ENCODE measurements at places on chromosomes 7 and 10.

DNA sequence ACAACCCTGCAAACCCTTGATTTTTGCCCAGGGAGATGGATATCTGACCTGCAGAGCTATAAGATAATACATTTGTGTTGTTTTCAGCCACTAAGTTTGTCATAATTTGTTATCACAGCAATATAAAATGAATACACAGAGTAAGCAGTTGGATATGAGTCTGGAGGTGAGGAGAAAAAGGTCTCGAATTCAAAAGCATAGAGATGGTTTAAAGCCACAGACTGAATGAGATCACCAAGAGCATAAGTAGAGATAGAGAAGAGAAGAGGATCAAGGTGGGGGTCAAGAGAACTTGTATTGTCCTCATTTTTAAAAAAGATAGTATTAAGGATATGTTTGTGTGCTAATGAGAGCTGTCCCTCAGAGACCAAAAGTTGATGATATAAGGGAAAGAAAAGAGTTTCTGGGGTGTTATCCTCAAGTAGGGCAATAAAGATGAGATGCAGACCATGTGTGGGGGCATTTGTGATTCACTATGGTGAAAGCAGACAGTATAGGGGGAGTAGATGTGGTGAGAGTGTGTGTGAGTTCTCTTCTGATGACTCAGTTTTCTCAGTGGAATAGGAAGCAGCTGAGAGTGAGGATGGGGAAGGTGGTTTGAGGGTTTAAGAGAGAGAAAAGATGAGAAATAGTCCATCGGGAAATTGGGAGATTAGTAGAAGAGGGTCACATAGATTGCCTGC, 25.8 kb upstream of the PCGF5 start:
- DNase-seq = peak; percentile 10

GRCh38 chr10:17383801-17384555, 70.4 kb downstream of the ST8SIA6 start:
- no peak for DNase-seq

GRCh38 chr7:142901426-142902259, 16.1 kb upstream of the TRPV6 start:
- DNase-seq = no peak

GRCh38 chr10:35540296-35541164, 64.6 kb upstream of the GJD4 start:
- no peak for DNase-seq

- peak; percentile 75 for DNase-seq
These were observed 171.3 kb downstream of the DNAJC1 start for GRCh38 chr10:21831986-21832820.

GRCh38 chr10:44105696-44106095, 279.2 kb downstream of the CXCL12 start:
- DNase-seq = no peak

DNA sequence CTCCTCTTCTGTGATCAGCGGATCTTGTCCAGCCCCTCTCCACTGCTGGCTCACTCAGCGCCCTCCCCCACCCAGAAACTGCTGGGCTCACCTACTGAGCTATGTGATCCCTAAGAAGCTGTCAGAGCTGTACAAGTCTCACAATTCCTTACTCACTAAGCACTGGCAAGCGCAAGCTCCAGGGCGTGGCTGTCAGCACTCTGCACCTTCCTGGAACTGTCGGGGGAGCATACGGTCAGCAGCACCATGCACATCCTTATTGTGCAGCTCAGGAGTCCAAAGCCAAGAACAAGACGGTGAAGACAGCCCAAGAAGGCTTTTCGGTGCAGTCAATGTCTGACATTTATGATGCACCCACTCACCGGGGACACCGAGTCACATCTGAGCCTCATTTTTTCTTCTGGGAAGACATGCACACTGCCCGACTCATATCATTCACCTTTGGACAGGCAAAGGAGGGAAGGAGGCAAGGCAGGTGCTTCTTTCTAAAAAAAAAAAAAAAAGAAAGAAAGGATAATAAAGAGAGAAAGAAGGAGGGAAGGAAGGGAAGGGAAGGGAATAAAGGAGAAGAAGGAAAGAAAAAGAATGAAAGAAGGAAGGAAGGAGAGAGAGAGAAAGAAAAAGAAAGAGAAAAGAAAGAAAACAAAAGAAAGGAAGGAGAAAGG, 56.3 kb downstream of the ASB13 start:
- peak; percentile 28 for DNase-seq

GRCh38 chr7:47497367-47498096, 84.4 kb downstream of the TNS3 start:
- no peak for DNase-seq

GRCh38 chr7:158239290-158239981, 348.2 kb downstream of the PTPRN2 start:
- no peak for DNase-seq

GRCh38 chr10:119286516-119286915, 79.1 kb downstream of the GRK5 start:
- DNase-seq = no peak

- DNase-seq = no peak
These were observed 17.2 kb downstream of the PLCE1 start for GRCh38 chr10:94010886-94011285.

- peak; percentile 67 for DNase-seq
These were observed at the start of gene TES for GRCh38 chr7:116210345-116211005. Gene TES, plus strand, starts transcription at chr7:116210539. Its CDS starts 169 bp downstream, at chr7:116210708.

- DNase-seq = peak; percentile 80
These were observed 113.3 kb upstream of the CREB5 start for GRCh38 chr7:28298870-28299518.

DNA sequence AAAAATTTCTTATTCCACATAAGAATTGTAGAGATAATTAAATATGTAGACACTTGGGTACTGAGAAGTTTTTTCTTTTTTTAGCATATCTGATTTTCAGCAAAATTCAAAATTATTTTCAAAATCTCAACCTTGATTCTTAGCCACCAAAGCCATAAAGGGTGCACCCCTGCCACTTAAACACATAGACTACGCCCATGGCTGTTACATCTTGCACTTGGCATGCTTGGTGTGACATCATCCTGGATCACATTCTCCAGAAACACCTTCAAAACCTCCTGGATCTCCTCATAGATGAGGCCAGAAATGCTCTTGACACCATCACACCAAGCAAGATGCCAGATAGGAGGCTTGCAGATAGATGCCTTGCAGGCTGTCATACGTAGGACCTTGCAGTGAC, 89.1 kb upstream of the KLF14 start:
- no peak for DNase-seq

DNA sequence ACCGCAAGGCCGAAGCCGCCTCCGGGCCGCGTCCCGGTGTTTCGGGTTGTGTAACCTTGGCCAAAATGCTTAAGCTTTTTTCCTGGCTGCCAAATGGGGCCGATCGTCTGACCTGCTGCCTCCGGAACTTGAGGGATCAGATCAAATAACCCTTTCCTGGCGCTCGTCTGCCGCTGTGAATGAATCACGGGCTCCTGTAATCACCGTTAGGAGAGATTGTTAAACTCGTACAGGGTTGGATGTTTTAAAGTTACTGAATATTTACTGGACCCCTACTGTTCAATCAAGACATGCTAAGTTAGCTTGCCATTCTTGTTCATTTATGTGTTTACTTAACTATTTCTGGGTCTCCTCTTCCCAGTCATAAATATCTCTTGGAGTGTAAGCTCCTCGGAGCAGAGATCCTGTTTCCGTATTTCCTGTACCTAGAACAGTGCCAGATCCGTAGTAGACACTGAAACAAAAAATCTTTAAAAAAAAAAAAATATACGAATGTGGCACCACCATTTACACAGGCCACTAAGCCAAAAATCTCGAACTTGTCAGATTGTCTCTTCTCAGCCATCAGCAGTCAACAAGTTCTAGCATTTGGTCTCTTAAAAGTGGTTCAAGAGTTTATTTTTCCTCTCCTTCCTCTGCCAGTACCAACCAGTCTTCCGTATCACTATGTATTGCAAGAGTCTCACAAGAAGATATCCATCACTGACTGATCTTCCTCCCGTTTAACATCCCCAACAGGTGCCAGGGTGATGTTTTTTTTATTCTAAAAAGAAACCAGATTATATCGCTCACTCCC, 650 bp upstream of the TM9SF3 start:
- DNase-seq = peak; percentile 88

- peak; percentile 64 for DNase-seq
These were observed 30.0 kb downstream of the DUSP5 start for GRCh38 chr10:110527731-110528171.

GRCh38 chr10:61975391-61975932, 74.0 kb downstream of the ARID5B start:
- peak; percentile 86 for DNase-seq

GRCh38 chr7:150818971-150819370, 18.4 kb downstream of the TMEM176A start:
- DNase-seq = no peak

DNA sequence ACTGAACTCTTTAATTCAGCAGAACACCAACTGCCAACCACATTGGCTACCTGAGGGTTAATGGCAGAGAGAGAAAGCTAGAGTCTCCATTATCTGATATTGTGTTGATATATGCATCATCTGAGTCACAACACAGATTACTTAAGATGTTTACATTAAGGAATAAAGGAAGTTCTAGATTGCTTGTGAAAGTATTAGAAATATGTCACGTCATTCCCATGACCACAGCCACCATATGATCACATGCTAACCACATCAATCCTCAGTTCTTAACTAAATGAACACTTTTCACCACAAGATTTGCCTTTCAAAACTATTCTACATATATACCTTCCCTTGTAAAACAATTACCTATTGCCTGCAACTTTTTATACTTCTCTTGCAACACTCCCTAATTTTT, 337.9 kb downstream of the FGFR2 start:
- no peak for DNase-seq

GRCh38 chr7:29332042-29332811, 137.7 kb downstream of the CHN2 start:
- DNase-seq = no peak

DNA sequence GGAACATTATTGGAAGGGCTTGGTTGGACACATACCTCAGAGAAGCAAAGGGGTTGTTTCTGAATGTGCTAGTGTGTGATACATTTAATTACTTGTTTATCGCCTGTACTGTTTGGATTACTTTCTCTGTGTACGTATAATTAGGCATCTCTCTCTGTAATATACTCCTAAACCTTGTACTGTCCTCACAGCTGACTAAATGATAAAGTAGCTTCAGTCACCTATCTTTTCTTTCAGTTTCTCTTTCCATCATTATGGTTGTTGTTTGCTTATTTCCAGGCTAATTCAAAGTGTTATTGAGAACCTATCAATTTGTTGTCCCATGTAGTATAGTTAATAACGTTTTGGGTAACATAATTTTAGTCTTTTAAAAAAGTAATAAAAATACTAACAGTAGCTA, 34.0 kb downstream of the MXI1 start:
- no peak for DNase-seq

- DNase-seq = no peak
These were observed 4.0 kb downstream of the ZCCHC24 start for GRCh38 chr10:79441433-79441832.

DNA sequence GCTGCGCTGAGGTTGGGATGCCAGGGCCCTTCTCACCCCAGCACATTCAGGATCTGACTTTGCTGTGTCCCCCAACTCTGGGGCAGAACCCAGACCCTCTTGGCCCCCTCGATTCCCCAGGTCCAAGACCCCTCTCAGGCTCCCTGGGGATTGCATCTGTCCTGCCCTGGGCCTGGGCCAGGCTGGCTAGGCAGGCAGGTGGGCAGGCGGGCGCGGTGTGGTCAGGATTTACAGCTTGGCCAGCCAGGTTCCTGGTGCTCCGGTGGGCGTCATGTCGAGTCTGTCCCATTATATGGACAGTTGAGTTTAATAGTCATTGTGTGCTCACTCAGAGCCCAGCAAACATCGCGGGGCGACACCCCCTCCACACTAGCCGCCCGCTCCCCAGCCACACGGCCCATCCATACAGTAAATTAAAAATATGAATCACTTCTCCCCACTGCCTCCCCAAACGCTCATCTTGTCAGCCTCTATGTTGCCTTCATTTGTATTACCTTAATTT, 23.5 kb downstream of the POLL start:
- DNase-seq = no peak

GRCh38 chr7:139242741-139243281, 11.8 kb downstream of the UBN2 start:
- peak; percentile 73 for DNase-seq

DNA sequence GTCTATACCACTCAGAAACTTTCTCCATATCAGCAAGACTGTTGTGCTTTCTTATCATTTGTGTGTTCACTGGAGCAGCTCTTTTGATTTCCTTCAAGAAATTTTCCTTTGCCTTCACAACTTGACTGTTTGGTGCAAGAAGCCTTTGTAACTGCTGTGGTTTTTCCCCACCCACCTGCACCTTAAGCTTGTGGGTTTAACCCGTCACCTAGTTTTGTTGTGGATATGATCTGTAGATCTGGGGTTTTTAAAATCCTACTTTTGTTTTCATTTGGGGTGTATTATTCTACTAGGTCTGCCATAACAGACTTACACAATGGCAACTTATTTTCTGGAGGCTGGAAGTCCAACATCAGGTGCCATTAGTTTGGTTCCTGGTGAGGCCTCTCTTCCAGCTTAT, 30.5 kb upstream of the CHST3 start:
- no peak for DNase-seq

GRCh38 chr10:116857156-116857555, 7.9 kb downstream of the ENO4 start:
- DNase-seq = no peak

GRCh38 chr7:112453505-112454171, 3.4 kb downstream of the IFRD1 start:
- peak; percentile 78 for DNase-seq

DNA sequence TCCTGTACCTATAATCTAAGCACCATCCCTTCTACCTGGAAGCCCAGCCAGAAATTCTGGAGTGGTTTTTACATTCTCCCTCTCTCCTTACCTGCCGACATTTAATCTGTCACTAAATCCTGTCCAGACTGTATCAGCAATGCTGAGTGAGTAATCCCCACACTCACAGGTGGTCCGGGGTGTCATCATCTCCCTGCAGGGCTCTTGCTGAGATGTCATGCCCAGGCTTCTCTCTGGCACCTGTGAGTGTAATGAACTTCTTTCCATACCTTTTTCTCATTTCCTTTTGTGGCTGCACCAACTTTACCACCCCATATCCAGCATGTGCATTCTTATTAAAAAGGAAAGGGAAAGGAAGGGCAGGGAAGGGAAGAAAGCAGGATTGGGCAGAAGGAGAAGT, 355.2 kb downstream of the CCSER2 start:
- DNase-seq = no peak

GRCh38 chr10:95818668-95819067, 62.7 kb downstream of the ENTPD1 start:
- DNase-seq = peak; percentile 94

DNA sequence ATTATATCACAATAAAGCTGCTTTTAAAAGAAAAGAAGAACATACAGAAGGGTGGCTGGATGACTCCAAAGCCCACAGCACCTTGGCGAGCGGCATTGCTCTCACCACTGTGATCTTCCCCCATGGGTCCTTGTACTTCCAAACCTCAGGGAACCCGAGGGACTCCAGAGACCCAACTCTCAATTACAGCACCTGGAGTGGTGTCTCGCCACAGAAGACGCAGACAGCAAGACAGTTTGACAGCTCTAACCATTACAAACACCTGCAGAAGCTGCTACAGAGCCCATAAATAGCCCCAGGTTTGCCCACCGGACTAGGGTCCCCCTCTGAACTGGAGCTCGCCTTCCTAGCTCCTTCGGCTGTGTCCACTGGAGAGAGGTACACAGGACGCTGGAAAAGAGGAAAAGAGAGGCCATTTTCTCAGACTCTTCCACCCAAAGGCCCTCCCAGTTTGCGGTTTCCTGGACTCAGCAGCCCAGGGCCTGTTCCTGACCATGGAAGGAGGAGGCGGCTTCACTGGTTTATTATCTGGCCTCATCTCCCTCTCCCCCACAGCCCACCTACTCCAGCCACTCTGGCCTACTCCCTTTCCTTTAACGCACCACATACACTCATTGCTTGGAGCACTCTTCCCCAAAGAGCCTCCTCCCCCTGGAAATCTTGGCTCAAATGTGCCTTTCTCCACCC, 1.9 kb downstream of the PIK3AP1 start:
- no peak for DNase-seq

- no peak for DNase-seq
These were observed 28.9 kb downstream of the ADAP1 start for GRCh38 chr7:925601-926000.

Data from cardiac fibroblast (primary cell).